ENCODE measurements at places on chromosomes 13 and 19. TPM values are rescaled to one million over a fixed set of nuclear protein-coding genes. Genes with fewer than 3 reads are reported as not detected.

SPC24 gene
- 70.9 TPM for total RNA-seq

ATXN8OS gene
- total RNA-seq = not detected

POU2F2 gene
- total RNA-seq = 40.7 TPM

LRFN3 gene
- total RNA-seq = 4.8 TPM

ZNF701 gene
- 23.0 TPM for total RNA-seq

EIF3K gene
- total RNA-seq = 308 TPM

NLRP5 gene
- not detected for total RNA-seq

FAM216B gene
- not detected for total RNA-seq

TPGS1 gene
- 9.3 TPM for total RNA-seq

ZNF235 gene
- 2.7 TPM for total RNA-seq

GFY gene
- not detected for total RNA-seq

ZNF69 gene
- 1.8 TPM for total RNA-seq

CACNG6 gene
- not detected for total RNA-seq

KLK7 gene
- not detected for total RNA-seq

C19orf81 gene
- 1.5 TPM for total RNA-seq

METTL21C gene
- not detected for total RNA-seq

RGL3 gene
- total RNA-seq = not detected

ONECUT3 gene
- total RNA-seq = not detected

TEAD2 gene
- total RNA-seq = not detected

RHPN2 gene
- total RNA-seq = 5.3 TPM

FUZ gene
- total RNA-seq = 23.5 TPM

RELB gene
- 37.9 TPM for total RNA-seq

ZNF793 gene
- total RNA-seq = 3.8 TPM

ZNF844 gene
- total RNA-seq = 3.8 TPM

OR10H1 gene
- total RNA-seq = not detected

C19orf25 gene
- 21.5 TPM for total RNA-seq
